ENCODE measurements at places on chromosomes 13 and 19. TPM values are rescaled to one million over a fixed set of nuclear protein-coding genes. Genes with fewer than 3 reads are reported as not detected.

- no peaks in the 10 kb centered on the region for H3K27me3 ChIP-seq
- H3K4me1 ChIP-seq = no peaks in the 10 kb centered on the region
- H3K36me3 ChIP-seq = no peaks in the 10 kb centered on the region
- no peak overlapping the region for H3K27ac ChIP-seq
Observed at GRCh38 chr19:33825556-33825955, 28.9 kb downstream of the KCTD15 start.

GRCh38 chr19:9966448-9966847 is 30.1 kb upstream of the OLFM2 start:
- H3K27me3 ChIP-seq = no peaks in the 10 kb centered on the region
- DNase-seq = no peak
- H3K4me3 ChIP-seq = no peak overlapping the region
- H3K4me1 ChIP-seq = no peaks in the 10 kb centered on the region
- no peaks in the 10 kb centered on the region for H3K36me3 ChIP-seq

GRCh38 chr19:18737337-18737953 is 53.7 kb downstream of the COMP start:
- no peaks in the 10 kb centered on the region for H3K36me3 ChIP-seq
- H3K4me1 ChIP-seq = no peaks in the 10 kb centered on the region
- no peaks in the 10 kb centered on the region for H3K27me3 ChIP-seq
- no peak overlapping the region for H3K4me3 ChIP-seq

- no peaks in the 10 kb centered on the region for H3K4me1 ChIP-seq
- H3K27me3 ChIP-seq = no peaks in the 10 kb centered on the region
- no peak overlapping the region for H3K4me3 ChIP-seq
Observed at GRCh38 chr13:71977028-71977427, 110.0 kb upstream of the DACH1 start.

- H3K36me3 ChIP-seq = no peaks in the 10 kb centered on the region
- H3K4me1 ChIP-seq = peaks cover 18% of the 10 kb centered on the region
- no peak for DNase-seq
- no peaks in the 10 kb centered on the region for H3K27me3 ChIP-seq
Observed at GRCh38 chr13:98565726-98566565, 11.0 kb downstream of the STK24 start.

DNA sequence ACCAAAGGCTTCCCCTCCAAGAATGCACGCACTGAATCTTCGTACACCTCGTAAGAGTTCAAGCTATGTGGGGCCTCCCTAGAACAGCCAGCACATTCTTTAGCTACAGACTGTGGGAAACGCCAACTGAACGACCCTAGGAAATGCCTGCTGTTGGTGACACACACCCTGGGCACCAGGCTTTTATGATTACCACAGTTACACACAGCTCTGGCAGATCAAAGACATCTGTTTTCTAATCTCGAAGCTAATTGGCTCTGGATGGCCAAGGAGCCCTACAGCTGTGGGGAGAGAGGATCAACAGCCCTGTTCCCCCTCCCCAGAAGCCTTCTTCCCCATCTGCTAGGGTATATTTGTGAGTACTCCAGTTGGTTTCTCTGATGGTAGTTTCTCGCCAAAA is 123.0 kb downstream of the COL4A1 start:
- no peak overlapping the region for H3K4me3 ChIP-seq
- no peak overlapping the region for H3K27ac ChIP-seq
- no peaks in the 10 kb centered on the region for H3K4me1 ChIP-seq
- no peaks in the 10 kb centered on the region for H3K36me3 ChIP-seq

DNA sequence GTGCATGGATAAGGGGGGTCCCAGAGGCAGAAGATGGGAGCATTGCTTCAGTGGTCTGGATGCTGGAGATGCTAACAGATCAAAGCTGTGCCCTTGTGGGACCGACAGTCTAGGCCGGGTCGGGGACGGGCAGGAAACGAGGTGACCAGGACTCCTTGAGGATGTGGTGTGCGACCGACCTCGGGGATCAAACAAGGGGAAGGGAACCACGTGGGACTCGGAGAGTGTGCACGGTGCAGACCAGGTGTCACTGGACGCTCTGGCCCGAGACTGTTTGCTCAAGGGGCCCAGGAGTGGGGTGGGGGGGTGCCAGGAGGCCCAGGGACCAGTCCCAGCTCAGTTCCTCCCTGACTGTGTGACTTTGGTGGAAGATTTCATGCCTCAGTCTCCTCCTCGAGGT is 6.0 kb downstream of the NFIC start:
- peaks cover 7% of the 10 kb centered on the region for H3K4me1 ChIP-seq
- no peaks in the 10 kb centered on the region for H3K36me3 ChIP-seq
- H3K4me3 ChIP-seq = no peak overlapping the region
- H3K27ac ChIP-seq = peak overlapping the region; percentile 97

DNA sequence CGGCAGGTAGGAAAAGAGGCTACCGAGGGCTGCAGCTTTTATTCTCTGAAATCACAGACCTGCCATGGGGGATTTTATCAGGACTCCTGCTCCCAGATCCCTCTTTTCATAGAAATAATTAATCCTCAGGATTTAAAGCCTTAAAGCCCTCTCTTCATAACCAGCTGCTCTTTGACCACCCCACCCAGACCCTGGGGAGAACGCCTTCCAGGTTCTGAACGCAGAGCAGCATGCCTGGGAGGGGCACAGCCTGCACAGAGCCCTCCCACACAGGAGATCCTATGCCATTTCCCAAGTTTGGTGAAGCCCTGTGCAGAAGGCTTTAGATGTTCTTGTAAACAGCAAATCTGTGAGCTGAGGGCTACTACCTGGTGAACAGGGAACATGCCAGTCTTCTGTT is 91.1 kb downstream of the STOML3 start:
- DNase-seq = no peak
- no peak overlapping the region for H3K27ac ChIP-seq
- H3K27me3 ChIP-seq = no peaks in the 10 kb centered on the region
- no peaks in the 10 kb centered on the region for H3K36me3 ChIP-seq

The KLF2 gene
- 33.3 TPM for total RNA-seq

The PROZ gene
- not detected for total RNA-seq

The TINCR gene
- not detected for total RNA-seq

The KCTD12 gene
- 115 TPM for total RNA-seq

The POSTN gene
- 67.9 TPM for total RNA-seq
